ENCODE measurements at places on chromosomes 16 and 17. TPM values are rescaled to one million over a fixed set of nuclear protein-coding genes. Genes with fewer than 3 reads are reported as not detected.
A peak's percentile ranks its signal among the peaks of the same experiment; 100 is the strongest.

DNA sequence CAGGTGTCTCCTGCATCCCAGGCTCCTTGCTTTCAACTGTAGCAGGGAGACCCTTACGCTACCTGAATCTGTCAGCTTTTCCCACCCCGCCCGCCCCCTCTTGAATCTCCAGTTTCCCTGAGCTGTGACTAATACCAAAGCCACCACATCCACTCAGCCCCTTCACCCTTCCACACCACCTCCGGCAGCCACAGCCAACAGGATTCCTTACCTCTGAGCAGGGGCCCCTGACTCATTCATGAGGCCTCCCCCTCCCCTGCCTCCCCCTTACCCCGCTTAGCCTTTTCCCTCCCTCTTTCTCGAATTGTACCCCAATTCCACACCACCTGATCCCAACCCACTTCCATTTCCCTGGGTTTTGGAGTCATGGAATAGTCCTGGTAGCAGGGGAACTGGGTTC lies 2.3 kb downstream of the STX1B start:
- DNase-seq, result no peak

DNA sequence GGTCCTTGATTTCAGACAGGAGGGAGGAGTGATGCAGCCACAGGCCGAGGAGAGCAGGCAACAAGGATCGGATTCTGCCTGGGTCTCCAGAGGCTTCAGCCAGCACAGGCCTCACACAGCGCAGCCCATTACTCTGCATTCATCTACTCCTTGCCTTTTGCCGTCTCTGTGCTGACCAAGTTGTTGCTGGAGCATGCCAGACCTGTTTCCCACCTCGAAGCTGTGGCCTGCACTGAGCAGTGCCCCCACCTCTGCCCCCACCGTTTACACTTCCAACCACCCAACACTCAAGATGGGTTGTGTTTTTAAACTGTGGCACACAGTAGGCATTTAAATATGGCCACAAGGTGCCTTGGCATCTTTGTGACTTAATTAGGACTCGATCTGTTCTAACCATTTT lies 1.3 kb downstream of the PRM2 start:
- no peak for DNase-seq

The OTOP3 gene
- not detected for total RNA-seq

DNA sequence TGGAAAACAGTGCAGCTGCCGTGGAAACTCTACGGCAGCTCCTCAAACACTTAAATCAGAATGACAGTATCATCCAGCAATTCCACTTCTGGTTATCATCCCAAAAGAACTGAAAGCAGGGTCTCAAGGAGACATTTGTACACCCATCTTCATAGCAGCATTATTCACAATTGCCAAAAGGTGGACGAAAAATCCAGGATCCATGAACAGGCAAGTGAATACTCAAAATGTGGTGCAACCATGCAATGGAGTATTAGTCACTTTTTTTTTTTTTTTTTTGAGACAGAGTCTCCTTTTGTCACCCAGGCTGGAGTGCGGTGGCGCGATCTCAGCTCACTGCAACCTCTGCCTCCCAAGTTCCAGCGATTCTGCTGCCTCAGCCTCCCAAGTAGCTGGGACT lies 10.6 kb upstream of the AATK start:
- DNase-seq, result no peak

DNA sequence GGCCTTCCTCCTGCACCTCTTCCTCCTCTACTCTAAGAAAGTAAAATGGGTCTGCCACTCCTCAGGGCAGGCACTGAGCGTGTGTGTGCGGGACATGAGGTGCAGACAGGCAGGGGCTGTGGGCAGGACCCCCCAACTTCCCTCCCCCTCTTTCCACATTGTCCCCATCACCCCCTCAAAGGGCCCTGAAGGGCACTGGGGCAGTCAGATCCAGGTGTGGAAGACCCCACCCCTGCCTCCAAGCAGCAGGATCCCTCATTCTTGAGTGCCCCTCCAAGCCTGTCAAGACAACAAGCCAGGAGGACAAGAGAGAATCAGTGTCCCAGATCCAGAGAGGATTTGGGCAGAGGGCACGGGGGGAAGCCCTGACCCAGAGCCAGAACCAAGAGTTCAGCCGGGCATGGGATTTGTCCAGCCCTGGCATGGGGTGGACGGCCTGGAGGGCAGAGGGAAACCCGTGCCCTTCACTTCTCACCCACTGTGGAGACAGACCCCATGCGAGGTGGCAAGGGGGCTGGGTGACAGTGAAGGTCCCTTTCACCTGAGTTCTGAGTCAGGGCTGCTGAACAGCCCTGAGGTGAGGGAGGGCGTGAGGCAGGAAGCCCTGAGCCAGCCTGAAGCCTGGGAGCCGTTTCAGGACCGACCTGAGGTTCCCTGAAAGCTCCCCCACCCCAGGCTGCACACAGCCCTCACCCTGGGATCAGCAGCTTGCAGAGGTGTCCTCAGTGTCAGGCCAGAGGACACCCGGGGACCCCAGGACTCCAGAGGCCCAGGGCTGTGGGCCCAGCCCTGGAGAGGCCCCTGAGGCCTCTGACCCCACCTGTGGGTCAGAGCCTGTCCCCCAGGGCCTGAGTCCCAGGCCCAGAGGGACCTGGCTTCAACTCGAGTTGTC lies 45.8 kb downstream of the USP22 start:
- DNase-seq, result peak; percentile 52

DNA sequence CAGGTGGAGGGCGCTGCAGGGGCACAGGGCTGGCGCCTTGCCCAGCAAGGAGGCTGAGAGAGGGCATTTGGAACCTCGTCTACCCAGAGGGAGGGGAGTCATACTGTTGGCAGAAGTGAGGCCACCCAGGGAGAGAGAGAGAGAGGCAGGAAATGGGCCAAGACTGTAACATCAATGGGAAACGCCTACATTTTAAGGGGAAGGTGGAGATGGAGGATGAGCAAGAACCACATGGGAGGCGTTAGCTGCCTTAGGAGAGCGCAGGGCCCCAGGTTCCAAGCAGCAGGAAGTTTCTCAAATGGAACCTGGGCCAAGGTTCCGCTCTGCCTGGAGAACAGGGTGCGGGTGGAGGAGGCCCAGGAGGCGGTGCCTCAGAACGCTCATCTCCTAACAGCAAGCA lies 2.7 kb upstream of the WFDC1 start:
- DNase-seq, result no peak

The SHBG gene
- total RNA-seq, result not detected

All from sigmoid colon (tissue), 7 donors.